ENCODE measurements at places on chromosomes 13 and 19.

- peak overlapping the region; percentile 74 for H3K27ac ChIP-seq
- H3K36me3 ChIP-seq = no peaks in the 10 kb centered on the region
- peaks cover 13% of the 10 kb centered on the region for H3K27me3 ChIP-seq
Measured at GRCh38 chr13:113746143-113746525, 12.9 kb upstream of the TMEM255B start.

DNA sequence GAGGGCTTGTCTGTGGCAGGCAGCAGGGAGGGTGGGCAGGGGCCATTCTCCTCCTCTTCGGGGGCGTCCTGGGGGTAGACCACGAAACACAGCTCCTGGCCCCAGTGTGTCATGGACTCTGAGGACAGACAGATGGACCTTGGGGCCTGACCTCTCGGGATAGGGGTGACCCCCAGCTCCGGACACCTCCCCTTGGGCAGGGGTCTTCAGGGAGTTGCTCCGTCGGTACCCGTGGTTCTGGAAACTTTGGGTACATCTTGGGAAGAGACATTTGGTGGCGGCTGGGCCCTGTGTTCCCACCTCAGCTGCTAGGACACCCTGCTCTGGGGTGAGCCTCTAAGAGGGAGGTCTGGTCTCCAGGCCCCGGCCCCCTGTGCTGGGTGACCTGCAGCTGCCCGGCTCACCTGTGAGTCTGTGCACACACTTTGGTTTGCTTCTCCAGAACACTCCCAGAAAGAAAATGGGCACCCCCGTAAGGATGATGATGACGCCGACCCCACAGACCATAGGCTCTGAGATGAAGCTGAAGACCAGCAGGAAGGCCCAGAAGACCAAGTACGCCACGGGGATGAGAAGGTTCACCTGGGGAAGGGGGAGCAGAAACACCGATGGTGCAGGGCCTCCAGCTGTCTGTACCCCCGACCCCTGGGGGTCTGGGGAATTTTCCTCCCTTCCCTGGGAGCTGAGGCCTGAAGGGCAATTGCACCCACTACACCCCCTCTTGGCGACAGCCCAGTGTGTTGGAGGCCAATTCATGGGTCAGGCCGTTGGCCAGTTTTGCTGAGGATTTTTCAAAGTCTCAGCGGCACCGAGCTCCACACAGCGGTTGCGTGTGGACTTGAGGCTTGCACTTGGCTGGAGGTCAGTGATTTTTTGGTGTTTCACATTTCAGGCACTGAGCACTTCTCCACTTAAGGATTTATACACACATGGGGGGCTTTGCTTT is 15.0 kb downstream of the LRP3 start:
- H3K36me3 ChIP-seq = no peaks in the 10 kb centered on the region
- H3K4me3 ChIP-seq = no peak overlapping the region
- no peaks in the 10 kb centered on the region for H3K4me1 ChIP-seq

DNA sequence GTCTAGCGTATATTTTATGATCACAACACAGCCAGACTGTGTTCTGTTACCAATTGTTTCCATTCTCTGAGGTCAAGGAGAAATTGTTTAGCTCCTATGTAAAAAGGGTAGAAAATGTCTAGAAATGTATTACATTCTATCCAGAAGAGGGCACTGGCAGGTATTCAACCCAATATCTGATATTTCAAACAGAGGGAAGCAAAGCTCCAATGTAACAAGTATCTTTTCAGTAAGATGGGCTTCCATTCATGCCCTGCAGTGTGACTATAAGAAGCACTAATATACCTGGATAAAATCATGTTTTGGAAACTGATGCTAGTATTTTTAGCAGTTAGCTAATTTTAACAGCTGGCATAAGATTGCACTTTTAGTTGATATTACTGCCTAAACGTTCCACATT is 312.7 kb downstream of the FGF14 start:
- DNase-seq = no peak
- H3K4me1 ChIP-seq = peaks cover 1% of the 10 kb centered on the region
- H3K27ac ChIP-seq = no peak overlapping the region
- H3K36me3 ChIP-seq = no peaks in the 10 kb centered on the region

GRCh38 chr19:51815043-51815442 is 20.1 kb downstream of the FPR3 start:
- H3K27ac ChIP-seq = no peak overlapping the region
- no peak overlapping the region for H3K4me3 ChIP-seq
- no peaks in the 10 kb centered on the region for H3K27me3 ChIP-seq
- DNase-seq = no peak
- peaks cover 10% of the 10 kb centered on the region for H3K36me3 ChIP-seq

DNA sequence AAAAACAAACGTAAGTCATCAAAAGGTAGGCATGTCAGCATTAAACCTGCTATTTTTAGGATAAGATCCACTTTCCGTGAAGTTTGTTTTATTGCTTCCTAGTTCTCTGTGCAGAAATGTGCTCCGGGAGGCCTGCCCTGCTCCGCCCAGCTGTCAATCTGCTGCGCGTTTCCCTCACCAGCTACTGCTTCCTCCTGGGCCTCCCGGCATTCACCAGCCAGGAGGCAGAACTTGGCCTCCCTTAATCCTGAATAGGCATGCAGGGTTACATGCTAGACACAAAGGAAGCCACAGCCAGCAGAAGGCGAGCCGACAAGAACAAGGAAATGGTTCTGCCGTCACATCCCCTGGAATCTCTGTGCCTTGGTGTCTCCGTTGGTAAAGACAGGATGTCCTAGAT is 386.2 kb downstream of the IRS2 start:
- DNase-seq = no peak
- H3K4me3 ChIP-seq = no peak overlapping the region
- peaks cover 5% of the 10 kb centered on the region for H3K27me3 ChIP-seq
- peaks cover 18% of the 10 kb centered on the region for H3K4me1 ChIP-seq
- H3K36me3 ChIP-seq = no peaks in the 10 kb centered on the region

DNA sequence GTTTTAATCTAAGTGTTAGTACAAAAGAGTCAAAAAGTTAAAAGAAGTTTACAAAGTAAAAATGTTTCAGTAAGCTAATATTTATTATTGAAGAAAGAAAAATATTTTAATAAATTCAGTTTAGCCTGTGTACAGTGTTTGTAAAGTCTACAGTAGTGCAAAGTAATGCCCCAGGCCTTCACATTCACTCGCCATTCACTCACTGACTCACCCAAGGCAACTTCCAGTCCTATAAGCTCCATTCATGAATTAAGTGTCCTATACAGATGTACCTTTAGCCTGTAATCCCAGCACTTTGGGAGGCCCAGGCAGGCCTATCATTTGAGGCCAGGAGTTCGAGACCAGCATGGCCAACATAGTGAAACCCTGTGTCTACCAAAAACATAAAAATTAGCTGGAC is 24.1 kb upstream of the AKAP11 start:
- H3K36me3 ChIP-seq = no peaks in the 10 kb centered on the region
- H3K4me1 ChIP-seq = no peaks in the 10 kb centered on the region
- no peak overlapping the region for H3K4me3 ChIP-seq
- no peak overlapping the region for H3K27ac ChIP-seq

- DNase-seq = no peak
- H3K27me3 ChIP-seq = peaks cover 3% of the 10 kb centered on the region
- H3K4me1 ChIP-seq = peaks cover 9% of the 10 kb centered on the region
- H3K27ac ChIP-seq = no peak overlapping the region
- no peak overlapping the region for H3K4me3 ChIP-seq
- no peaks in the 10 kb centered on the region for H3K36me3 ChIP-seq
Measured at GRCh38 chr19:38378866-38379265, 4.5 kb downstream of the PSMD8 start.

DNA sequence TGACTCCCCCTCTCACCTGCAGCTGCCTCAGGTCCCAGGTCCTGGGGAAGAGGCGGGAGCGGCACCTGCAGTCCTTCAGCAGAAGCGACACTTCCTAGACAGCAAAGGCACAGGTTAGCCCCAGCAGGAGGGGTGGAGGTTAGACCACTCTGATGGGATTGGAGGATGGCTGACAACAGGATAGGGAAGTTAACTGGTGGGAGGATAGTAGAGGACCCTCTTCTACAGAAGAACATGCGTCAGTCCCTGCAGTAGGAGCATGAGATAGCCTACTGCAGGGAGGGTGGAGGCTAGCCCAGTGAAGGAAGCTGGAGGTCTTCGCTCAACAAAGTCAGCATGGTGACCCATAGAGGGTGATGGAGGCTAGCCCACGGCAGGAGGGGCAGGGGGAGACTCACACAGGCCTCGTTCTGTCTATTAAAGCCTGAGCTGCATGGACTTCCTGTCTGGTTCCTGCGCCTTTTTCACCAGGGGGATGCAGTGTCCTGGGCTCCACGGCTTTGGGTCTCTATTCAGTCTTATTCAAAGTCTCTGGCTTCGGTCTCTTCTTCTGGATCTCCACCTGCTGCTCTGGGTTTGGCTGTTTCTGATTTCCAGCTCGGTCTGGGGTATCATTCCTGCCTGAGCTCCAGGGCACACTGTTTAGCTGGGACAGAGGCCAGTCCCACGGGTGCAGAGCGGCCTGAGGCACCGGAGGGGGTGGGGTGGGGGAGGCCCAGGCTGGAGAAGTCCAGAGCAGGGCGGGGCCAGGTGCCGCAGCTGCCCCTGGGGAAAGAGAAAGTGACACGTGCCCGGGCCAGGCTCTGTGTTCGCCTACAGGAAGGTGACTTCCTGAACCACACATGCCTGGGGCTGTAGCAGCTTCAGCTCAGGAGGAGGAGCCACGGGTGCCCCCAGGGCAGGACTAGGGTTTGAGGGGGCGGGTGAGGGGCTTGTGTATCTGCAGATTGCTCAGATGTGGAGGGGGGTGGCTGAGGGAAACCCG is 7.3 kb downstream of the IFNL3 start:
- no peak overlapping the region for H3K4me3 ChIP-seq
- H3K4me1 ChIP-seq = no peaks in the 10 kb centered on the region
- no peak for DNase-seq
- H3K27ac ChIP-seq = no peak overlapping the region
- H3K36me3 ChIP-seq = no peaks in the 10 kb centered on the region
- peaks cover 12% of the 10 kb centered on the region for H3K27me3 ChIP-seq

DNA sequence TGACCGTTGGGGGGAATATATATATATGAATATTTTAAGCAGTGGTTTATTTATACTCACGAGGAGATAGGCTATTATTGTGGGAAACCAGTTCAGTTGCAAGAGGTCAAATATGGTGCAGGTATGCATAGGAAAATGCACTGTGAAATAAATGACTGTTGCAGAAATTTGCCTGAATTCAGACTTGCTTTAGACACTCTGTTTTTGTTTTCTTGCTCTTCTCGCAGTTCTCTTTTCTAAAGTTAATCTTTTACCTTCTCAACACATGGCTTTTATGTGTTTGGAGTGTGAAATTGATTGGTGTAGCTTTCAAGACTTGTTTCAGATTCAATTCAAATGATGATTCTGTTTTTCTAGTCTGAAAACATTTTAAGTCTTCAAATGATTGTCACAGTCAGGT is 109.7 kb downstream of the LRCH1 start:
- DNase-seq = no peak
- peaks cover 27% of the 10 kb centered on the region for H3K4me1 ChIP-seq
- no peak overlapping the region for H3K4me3 ChIP-seq
- no peak overlapping the region for H3K27ac ChIP-seq
- H3K36me3 ChIP-seq = no peaks in the 10 kb centered on the region
- no peaks in the 10 kb centered on the region for H3K27me3 ChIP-seq

DNA sequence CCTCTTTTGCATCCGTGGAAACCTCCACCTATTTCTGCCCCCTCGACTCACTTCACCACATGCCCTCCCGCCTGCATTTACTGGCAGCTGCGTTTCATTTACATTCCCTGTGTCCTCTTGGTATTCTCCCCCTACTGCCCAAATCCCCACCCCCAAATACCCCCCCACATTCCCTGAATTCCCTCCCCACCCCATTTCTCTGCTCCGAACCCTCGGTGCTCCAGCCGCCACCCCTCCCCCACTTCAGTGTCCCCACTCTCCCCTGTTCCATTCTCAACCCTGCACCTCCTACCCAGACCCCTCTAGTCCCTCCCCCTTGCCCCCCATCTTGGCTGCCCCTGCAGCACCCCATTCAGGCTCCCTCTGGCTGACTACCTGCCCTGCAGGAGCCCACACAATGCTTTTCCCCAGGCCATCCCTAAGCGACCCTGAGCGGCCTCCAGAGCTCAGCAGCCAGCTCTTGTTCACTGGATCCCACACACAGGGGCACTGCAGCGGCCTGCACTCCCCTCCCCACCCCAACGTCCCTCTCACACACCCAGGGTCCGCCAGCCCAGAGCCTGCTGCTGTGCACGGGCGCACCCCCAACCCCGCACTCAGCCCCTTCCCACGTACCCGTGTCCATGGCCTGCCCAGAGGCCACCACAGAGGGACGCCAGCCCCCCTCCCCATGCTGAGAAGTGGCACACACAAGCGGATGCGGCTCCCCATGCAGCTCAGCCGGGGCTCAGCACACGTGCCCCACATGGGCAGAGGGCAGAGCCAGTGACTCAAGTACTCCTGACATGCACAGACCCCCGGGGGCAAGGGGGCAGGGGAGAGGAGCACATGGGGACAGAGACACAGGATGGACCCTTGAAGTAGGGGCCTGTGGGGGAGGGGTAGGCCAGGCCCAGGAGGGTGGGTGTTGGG is 26.3 kb downstream of the SHANK1 start:
- no peaks in the 10 kb centered on the region for H3K36me3 ChIP-seq
- H3K27ac ChIP-seq = peak overlapping the region; percentile 85
- peaks cover 27% of the 10 kb centered on the region for H3K27me3 ChIP-seq
- peak overlapping the region; percentile 94 for H3K4me3 ChIP-seq
- H3K4me1 ChIP-seq = peaks cover 5% of the 10 kb centered on the region
- DNase-seq = peak; percentile 53

DNA sequence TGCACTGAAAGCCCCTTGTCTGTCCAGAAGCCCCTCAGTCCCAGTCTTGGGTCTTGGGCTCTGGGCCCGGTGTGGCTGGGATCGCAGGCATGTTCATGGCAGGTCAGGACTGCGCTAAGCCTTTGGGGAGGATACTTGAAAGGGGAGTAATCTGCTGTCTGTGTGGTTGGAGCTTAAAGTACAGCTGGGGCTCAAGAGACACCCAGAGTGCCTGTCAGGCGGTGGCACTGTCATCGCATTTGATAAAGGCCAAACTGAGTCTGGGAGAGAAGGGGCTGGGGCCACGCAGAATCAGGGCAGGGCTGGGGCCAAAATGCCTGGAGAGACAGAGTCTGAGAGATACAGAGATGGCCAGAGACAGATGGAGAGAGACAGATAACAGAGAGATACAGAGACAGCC is 4.2 kb upstream of the CILP2 start:
- H3K36me3 ChIP-seq = no peaks in the 10 kb centered on the region
- H3K4me1 ChIP-seq = peaks cover 21% of the 10 kb centered on the region
- DNase-seq = no peak
- peaks cover 30% of the 10 kb centered on the region for H3K27me3 ChIP-seq
- peak overlapping the region; percentile 1 for H3K4me3 ChIP-seq

- H3K4me3 ChIP-seq = no peak overlapping the region
- H3K27ac ChIP-seq = no peak overlapping the region
- H3K36me3 ChIP-seq = peaks cover 10% of the 10 kb centered on the region
- peaks cover 15% of the 10 kb centered on the region for H3K4me1 ChIP-seq
- H3K27me3 ChIP-seq = peaks cover 12% of the 10 kb centered on the region
Measured at GRCh38 chr19:4051175-4052101, 15.3 kb downstream of the ZBTB7A start.

DNA sequence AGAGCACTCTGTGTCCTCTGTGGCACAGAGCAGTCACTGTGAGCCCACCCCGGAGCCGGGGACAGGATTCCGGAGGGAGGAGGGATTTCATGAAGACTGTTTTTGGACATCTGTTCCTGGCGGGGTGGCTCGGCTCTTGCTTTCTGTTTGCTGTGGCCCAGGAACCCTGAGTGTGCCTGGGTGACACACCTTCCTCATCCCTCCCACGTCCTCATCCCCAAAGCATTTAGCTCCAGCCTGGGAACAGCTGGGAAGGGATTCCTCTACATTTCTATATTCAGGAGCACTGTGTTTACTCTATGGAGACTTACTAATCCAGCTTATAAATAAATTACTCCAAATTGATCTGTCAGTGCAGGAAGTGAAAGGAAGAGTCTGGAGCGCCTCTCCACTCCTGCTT is 97.8 kb upstream of the UBL3 start:
- no peak for DNase-seq
- H3K4me3 ChIP-seq = no peak overlapping the region
- H3K36me3 ChIP-seq = peaks cover 6% of the 10 kb centered on the region
